ENCODE measurements at places on chromosomes 2 and 18.

GRCh38 chr18:59871711-59872362 is 28.0 kb upstream of the PMAIP1 start:
- no peak for DNase-seq

GRCh38 chr2:157302492-157303099 is 23.0 kb downstream of the ERMN start:
- peak; percentile 9 for DNase-seq

DNA sequence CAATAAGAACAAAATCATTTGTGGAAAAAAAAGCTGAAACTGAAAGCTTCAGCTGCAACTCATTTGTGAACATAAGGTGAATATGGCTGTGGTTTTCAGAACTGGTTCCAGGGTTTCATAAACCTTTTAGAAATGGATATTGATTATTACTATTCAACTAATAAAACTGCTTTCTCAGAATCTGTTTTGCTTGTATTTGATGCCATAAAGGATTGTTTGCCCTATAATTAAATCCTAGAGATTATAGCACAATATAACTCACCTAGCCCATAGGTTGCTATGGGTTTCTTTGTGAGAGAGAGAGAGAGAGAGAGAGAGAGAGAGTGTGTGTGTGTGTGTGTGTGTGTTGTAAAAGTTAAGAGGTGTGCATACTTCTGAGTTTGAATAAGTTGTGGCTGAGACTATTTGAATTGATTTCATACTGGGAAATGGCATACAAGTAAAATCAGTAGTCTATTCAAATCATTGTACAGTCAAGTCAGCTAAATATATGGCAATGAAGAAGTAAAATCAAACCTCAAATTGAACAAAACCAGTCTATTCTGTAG is 339.2 kb downstream of the ARHGAP15 start:
- no peak for DNase-seq

DNA sequence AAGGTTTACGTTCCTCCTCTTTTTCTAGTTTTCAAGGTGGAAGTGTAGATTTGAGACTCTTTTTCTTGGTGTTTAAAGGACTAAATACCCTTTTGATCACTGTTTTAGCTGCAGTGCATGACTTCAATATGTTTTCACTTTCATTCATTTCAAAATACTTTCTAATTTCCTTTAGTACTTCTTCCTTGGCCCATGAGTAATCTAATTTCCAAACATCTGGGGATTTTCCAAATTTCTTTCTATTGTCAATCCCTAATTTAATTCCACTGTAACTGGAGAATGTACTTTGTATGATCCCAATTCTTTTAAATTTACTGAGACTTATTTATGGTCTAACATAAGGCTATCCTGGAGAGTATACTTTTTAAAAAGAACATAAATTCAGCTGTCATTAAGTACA is 3.8 kb upstream of the RHBDD1 start:
- DNase-seq: no peak

DNA sequence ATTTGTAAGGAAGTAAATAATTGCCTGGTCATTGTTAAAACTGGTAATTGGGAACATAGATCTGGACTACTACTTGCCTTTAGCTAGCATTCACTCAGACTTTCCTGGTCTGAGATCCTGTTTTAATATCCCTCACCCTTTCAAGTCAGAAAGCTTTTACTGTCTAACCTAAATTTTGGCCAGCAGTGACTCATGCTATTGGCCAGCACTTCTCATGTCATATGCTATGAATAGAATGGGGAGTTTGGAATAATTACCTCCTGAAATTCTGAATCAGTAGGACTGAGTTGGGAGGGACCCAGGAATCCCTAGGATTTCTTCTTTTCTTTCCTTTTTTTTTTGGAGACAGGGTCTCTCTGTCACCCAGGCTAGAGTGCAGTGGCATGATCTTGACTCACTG is 19.3 kb downstream of the STK36 start:
- no peak for DNase-seq

DNA sequence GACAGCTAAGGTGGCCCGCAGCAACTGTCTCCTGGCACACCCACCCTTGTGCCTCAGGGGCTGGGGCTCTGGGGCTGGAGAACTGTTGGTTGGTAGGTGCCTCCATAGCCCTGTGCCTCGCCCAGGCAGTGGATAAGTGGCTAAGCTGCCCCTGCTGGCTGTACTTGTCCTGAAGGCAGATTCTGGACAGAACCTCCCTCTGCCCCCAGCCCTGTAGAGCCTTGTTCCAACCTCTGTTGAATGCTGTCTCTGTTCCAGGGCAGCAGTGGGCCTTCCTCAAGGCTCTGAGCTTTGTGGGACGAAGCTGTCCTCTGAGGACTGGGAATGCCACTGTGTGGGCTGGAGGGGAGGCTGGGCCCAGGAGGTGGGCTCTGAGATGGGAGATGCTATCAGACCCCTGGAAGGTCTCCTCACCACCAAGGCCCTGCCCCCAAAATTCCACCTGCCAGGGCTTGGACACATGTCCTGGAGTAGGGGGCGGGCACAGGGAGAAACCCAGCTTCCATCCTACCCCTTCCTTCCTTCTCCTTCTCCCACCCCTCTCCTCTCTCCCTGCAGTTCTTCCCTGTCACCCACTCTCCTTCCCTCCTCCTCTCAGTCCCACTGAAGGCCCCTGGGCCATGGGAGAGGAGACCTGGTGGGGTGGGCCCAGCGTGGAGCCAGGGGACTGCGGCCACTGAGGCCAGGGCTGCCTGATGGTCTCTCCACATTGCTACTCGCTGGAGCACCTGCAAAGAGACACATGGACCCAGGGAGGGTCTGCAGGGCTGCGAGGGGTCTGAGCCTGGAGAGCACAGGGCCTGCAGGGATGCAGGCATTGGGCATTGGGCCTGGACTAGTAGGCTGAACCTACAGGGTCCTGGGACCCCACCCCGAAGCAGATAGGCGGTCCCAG is 1.7 kb upstream of the PDCD1 start:
- no peak for DNase-seq

DNA sequence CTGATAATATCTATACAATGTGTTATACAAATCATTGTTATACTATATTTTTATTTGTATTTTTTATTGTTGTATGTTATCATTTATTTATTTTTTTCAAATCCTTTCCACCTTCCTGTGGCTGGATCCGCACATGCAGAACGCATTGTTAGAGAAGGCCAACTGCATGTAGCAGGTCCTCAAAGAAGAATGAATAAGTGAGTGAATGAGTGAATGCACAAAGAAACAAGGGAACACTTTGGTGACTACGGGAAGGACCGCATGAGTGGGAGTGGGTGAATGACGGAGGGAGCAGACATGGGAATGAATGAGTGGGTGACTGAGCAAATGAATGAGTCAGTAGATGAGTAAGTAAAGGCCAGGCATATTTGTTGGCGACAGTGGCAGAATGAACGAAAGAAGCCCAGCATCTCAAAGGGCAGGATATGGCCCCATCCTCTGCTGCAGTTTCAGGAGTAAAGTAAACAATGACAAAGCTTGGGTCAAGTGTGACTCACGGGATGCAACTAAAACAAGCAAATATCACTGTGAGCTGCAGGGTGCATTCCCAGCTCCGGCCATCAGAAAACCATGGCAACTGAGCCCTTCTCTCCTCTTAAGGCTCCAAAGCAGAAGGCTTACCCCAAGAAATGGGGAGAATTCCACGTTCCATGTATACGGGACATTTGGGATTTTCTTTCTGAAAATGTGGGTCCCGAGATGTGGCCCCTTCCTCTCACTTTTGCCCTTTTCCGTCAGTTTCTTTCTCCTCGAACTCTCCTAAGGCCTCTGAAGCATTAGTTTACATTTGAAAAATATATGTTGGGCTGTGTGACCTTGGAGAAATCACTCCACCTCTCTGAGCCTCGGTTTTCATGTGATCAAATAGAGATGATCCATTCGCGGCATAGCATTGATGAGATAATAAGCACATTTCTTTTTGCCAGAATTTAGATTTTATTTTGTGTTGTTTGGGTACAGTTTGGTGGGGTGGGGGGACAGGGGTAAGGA is 24.5 kb downstream of the KCNF1 start:
- peak; percentile 89 for DNase-seq

- DNase-seq: peak; percentile 43
Observed at GRCh38 chr18:33495278-33495677, 54.8 kb upstream of the CCDC178 start.

- DNase-seq: no peak
Observed at GRCh38 chr2:239621611-239622010, 220.8 kb upstream of the HDAC4 start.

DNA sequence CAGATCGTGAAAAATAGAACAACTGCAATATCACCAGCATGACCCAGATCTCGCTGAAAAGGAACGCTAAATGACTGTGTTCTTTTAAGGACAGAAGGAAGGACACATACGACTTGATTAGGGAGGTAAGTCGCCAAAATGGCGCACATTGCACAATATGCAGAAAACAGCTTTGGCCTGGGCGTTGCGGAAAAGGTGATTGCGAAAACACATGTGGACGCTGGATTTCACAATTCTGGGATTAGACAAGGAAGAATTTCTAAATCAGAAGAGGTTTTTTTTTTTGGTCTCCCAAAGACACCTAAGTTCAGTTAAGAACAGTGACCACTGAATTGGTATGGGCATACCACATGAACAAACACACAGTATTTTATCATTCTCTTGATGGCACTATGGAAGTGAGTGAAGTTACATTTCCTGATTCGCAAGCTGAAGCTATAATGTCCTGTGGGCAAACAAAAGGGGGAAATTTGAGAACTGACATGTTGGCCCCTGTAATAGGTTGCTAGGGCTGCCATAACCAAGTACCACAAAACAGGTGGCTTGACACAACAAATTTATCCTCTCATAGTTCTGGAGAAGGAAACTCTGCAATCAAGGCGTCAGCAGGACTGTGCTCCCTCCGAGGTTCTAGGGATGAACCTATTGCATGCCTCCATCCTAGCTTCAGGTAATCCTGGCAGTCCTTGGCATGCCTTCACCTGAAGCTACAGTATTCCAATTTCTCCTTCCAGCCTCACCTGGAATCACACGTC is 25.8 kb upstream of the ERICH2 start:
- DNase-seq: no peak

DNA sequence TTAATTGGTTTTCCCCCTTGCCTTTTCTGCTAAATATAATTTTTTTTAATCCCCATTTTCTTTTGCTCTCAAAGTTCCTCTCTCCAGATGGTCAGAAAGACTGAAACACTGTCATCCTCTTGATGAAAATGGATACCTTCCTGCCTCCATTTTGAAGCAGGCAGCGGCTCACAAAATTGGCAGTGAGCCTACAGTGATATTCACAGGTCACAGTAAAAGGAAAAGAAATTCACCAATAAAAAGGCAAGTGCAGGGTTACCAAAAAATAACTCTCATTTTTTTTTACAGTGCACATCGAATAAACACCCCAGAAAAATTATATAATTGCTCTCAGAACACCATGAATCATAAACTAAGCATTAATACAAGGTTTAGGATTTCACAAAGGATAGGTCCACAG is 307.5 kb downstream of the TCF4 start:
- no peak for DNase-seq

GRCh38 chr2:157444641-157445040 is 752 bp upstream of the CYTIP start:
- DNase-seq: no peak

GRCh38 chr2:129771418-129772189 is 207.9 kb upstream of the RAB6C start:
- DNase-seq: no peak

DNA sequence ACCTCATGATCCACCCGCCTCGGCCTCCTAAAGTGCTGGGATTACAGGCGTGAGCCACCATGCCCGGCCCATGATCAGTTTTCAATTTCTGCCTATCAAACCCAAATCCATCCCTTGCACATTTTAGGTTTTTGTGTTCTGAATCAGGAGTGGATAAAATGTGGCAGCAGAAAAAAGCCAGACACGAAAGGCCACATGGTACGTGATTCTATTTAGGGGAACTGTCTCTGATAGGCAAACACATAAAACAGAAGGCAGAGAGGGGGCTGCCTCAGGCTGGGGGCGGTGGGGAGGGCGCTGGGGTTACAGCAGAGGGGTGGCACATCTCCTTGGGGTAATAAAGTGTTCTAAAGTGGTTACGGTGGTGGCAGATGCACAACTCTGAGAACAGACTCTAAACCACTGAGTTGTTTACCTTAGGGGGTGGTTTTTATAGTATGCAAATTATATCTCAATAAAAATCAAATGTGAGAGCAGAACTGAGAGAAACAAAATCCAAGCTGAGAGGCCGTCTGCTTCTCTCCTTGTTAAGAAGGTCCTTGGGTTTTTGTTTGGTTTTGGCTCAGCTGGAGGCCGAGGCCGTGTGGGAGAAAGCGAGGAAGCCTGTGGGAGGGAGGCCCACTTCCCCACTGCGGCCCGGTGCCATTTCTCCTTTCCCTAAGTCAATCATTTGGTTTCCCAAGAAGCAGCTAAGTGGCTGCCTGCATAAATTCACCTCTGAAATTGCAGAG is 78.0 kb downstream of the SOWAHC start:
- DNase-seq: peak; percentile 6

DNA sequence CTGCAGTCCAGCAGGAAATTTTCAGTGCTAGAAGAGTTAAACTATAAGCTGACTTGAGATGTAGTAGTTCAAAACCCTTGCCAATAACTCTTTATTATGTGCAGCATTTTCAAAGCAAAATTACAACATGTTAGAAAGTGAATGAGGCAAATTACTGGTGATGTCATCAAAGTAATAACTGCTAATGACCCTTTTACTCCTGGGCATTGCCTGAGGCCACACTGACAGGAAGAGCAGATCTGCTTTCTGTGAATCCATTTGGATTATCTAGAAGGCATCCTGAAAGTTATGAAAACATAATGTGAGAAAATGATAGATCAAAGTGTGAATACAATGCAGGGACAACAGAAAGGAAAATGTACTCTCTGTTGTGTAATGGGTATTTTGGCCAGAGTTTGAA is 139.6 kb upstream of the TRIB2 start:
- no peak for DNase-seq

GRCh38 chr2:106995556-106995955 is 109.6 kb upstream of the ST6GAL2 start:
- no peak for DNase-seq

DNA sequence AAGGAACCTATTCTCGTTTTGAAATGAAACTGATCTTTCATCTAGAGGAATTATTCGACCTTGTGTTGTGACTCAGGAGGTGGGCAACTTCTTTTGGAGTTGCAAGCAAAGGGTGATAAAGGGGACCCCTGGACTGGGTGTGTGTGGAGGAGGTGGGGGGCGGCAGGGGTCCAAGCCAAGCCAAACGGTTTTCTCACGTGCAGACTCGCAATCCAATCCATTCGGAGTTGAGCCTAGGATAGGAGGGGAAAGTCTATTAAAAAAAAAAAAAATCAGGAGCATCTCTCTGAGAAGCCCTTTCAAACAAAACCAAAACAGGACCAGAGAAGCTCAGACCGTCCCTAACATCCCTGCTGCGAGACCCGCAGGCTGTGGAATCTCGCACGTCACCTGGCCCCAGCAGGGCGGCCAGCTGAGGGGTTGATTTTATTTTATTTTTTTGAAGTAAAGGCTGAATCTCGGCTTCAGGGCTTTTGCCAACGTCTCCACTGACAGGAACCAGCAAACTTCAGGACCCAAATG is 3.7 kb upstream of the ZEB2 start:
- DNase-seq: no peak

GRCh38 chr2:239983004-239983778 is 42.0 kb downstream of the NDUFA10 start:
- DNase-seq: no peak

GRCh38 chr2:64939332-64939917 is 49.8 kb upstream of the SLC1A4 start:
- no peak for DNase-seq

- DNase-seq: no peak
Observed at GRCh38 chr2:123303731-123304130, 721.4 kb upstream of the CNTNAP5 start.

GRCh38 chr2:97660044-97660774 is 3.6 kb downstream of the ACTR1B start:
- DNase-seq: no peak

All from smooth muscle cell of the brain vasculature (primary cell).